ENCODE measurements at places on chromosomes 4 and X.

DNA sequence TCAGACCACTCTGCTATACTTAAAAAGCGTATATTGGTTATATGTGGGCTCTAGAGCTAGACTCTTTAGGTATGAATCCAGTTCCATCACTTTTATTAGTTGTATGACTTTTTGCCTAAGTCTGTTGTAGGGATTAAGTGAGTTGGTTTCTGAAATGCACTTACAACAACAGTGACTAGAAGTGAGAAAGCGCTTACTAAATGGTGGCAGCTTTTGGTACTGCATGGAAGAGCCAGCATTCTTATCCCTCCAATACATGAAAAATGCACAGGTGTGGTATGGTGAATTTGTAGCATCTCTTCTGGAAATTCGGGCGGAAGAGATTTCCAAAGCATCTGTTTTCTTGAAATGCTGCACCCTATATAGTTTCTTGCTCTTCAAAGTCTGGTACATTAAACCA is 117.1 kb downstream of the SPANXA1 start:
- H3K4me1 ChIP-seq = no peaks in the 10 kb centered on the region
- H3K27ac ChIP-seq = no peak overlapping the region
- no peak for DNase-seq
- H3K36me3 ChIP-seq = no peaks in the 10 kb centered on the region
- H3K4me3 ChIP-seq = no peak overlapping the region

DNA sequence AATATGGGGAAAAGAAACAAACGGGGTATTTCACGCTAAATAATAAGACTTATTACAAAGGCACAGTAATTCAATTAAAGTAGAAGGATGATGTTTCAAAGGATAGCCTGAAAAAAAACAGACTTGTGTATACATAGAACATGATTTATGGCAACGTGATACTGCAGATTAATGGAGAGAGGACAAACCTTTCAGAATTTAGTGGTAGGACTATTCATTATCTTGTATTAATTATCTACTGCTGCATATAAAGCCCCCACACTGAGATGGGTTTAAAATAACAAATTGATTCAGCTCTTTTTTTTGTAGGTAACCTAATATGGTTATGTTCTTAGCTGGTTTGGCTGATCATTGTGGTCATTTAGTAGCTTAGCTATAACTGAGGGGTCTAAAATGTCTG is 1269.0 kb downstream of the FSTL5 start:
- H3K27me3 ChIP-seq = no peaks in the 10 kb centered on the region
- no peaks in the 10 kb centered on the region for H3K36me3 ChIP-seq
- H3K4me1 ChIP-seq = no peaks in the 10 kb centered on the region

- H3K36me3 ChIP-seq = no peaks in the 10 kb centered on the region
- no peak overlapping the region for H3K4me3 ChIP-seq
- no peaks in the 10 kb centered on the region for H3K4me1 ChIP-seq
- H3K27ac ChIP-seq = peak overlapping the region; percentile 5
- H3K27me3 ChIP-seq = no peaks in the 10 kb centered on the region
Measured at GRCh38 chrX:129719931-129720530, 18.7 kb upstream of the XPNPEP2 start.

DNA sequence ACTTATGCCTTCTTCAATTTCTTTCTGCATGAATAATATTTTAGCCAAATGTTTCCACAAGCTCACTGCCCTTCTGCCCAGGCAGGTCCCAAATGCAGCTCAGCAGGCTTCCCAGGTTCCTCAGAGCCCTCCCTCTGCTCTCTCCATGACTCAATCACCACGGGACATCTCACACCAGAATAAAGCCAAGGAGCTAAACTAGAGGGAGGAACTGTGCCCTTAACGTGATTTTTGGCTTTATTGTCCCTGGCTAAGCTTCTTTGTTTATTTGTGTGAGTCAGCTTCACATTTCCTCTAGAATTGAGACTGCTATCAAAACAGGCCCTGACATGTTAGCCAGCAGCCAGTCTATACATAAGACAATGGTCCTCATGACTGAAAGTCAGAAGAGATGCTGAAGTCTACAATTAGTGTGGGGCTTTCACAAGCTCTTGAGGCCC is 186.4 kb upstream of the GALNT7 start:
- no peaks in the 10 kb centered on the region for H3K36me3 ChIP-seq
- no peak overlapping the region for H3K27ac ChIP-seq
- no peaks in the 10 kb centered on the region for H3K4me1 ChIP-seq

GRCh38 chr4:123278755-123279154 is 117.8 kb upstream of the SPRY1 start:
- H3K4me3 ChIP-seq = no peak overlapping the region
- H3K27me3 ChIP-seq = no peaks in the 10 kb centered on the region
- H3K27ac ChIP-seq = no peak overlapping the region
- H3K4me1 ChIP-seq = no peaks in the 10 kb centered on the region
- DNase-seq = no peak

GRCh38 chr4:47852136-47852535 is 14.3 kb upstream of the CORIN start:
- no peak for DNase-seq
- H3K36me3 ChIP-seq = no peaks in the 10 kb centered on the region

DNA sequence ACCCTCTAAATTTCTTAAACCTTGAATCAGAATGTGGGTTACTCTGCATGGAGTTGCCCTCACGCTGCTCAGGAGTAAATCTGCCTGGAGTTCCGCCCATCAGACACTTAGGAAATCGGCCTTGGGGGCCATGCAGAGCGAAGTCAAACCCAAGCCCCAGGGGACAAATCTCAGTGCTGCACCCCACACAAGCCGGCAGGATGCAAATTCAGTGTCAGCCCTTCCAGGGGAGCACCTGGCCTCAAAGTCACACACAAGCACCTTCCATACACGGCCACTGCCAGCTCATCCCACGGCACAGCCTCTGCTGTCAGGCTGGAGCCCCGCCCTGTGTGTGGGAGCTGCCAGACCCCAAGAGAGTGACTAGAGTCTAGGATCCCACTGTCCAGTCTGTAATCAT is 27.4 kb downstream of the RNF212 start:
- H3K27ac ChIP-seq = no peak overlapping the region
- DNase-seq = no peak
- H3K4me3 ChIP-seq = no peak overlapping the region
- no peaks in the 10 kb centered on the region for H3K4me1 ChIP-seq
- no peaks in the 10 kb centered on the region for H3K36me3 ChIP-seq

DNA sequence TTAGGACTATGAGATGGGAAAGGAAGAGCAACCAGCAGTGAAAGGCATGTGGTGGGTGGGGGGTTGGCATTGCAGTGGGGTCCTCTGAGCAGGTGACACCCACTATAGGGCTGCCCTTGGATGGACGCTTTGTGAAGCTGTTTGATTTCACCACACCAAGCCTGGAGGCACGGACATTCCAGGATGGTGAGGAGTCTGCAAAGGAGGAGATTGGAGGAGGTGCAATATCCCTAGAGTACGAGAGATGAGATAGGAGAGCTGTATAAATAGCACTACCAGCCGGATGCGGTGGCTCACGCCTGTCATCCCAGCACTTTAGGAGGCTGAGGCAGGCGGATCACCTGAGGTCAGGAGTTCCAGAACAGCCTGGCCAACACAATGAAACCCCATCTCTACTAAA is 42.3 kb downstream of the SHOX start:
- no peaks in the 10 kb centered on the region for H3K4me1 ChIP-seq
- DNase-seq = no peak
- H3K27me3 ChIP-seq = no peaks in the 10 kb centered on the region
- H3K36me3 ChIP-seq = no peaks in the 10 kb centered on the region
- H3K4me3 ChIP-seq = no peak overlapping the region

GRCh38 chr4:94358101-94358500 is 15.5 kb upstream of the HPGDS start:
- H3K27ac ChIP-seq = no peak overlapping the region
- H3K27me3 ChIP-seq = no peaks in the 10 kb centered on the region
- no peak overlapping the region for H3K4me3 ChIP-seq
- no peak for DNase-seq
- no peaks in the 10 kb centered on the region for H3K4me1 ChIP-seq

GRCh38 chr4:5547651-5548249 is 160.6 kb downstream of the EVC2 start:
- DNase-seq = no peak
- no peaks in the 10 kb centered on the region for H3K4me1 ChIP-seq
- H3K27ac ChIP-seq = no peak overlapping the region

DNA sequence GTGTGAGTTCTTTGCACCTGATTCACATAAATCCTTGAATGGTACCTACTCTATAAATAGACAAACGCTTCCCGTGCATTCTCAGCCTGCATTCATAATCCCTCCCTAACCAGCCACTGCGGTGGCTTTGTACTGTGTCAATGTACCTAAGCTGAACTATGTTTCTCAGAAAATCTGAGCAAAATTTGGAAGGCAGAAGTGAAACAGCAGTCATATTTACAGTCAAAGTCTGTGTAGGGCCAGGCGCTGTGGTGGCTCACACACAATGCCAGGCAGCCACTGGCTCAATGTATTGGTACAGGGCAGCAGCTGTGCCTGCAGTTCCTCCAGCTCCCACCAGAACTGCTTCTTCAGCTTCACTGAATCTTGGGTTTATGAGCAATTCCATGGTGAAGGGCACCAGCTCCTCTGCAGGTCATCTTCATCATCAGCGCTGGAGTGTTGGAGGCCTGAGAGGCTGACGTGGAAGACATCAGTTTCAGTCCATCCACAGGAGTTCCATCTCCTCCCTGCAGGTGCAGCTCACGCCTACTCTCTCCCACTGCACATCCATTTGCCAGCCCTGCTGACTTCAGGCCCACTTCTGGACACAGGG is 32.3 kb upstream of the IRF2 start:
- DNase-seq = no peak
- H3K4me1 ChIP-seq = no peaks in the 10 kb centered on the region
- no peak overlapping the region for H3K4me3 ChIP-seq

DNA sequence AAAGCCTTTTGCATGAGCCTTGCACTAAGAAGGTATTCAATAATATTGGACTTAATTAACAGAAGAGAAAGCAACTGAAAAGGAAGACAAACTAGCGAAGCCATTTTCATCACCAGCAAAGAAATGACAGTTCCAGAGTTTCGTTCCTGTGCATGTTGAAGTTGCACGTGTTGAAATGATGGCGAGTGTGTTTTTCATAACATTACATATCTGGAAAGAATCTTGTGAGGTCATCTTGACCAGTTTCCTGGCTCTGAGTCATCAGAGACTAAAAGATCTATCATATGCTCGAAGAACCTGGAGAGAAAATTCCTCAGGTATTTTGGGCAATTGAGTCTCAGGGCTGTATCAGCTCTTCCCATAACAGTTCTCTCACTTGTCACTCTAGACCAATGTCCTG is 106.2 kb upstream of the MAML3 start:
- no peak overlapping the region for H3K27ac ChIP-seq
- no peaks in the 10 kb centered on the region for H3K4me1 ChIP-seq
- no peak for DNase-seq
- H3K27me3 ChIP-seq = no peaks in the 10 kb centered on the region
- no peaks in the 10 kb centered on the region for H3K36me3 ChIP-seq

DNA sequence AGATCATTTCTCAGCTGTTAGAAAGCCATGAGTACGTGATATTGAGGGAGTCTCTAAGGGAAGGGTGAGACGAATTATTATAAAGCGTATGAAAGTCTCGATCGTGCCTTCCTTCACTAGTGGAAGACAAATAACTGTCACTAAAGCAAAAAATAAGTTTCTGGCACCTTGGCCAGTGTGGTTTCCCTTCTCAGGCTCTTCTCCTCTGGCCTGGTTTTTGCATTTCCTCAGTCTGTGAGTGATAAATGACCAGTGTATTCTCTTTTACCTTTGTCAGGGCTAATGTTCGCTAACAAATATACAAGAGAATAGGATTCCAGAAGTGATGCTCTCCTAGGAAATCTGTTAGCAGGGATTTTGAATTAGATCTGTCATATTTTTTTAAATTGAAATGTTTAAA is 19.6 kb downstream of the TXK start:
- no peaks in the 10 kb centered on the region for H3K27me3 ChIP-seq
- H3K36me3 ChIP-seq = no peaks in the 10 kb centered on the region
- no peak overlapping the region for H3K4me3 ChIP-seq
- DNase-seq = no peak
- no peak overlapping the region for H3K27ac ChIP-seq

- no peak for DNase-seq
- no peak overlapping the region for H3K27ac ChIP-seq
- peaks cover 84% of the 10 kb centered on the region for H3K27me3 ChIP-seq
- H3K36me3 ChIP-seq = no peaks in the 10 kb centered on the region
Measured at GRCh38 chrX:638482-639131, 8.0 kb downstream of the SHOX start.

DNA sequence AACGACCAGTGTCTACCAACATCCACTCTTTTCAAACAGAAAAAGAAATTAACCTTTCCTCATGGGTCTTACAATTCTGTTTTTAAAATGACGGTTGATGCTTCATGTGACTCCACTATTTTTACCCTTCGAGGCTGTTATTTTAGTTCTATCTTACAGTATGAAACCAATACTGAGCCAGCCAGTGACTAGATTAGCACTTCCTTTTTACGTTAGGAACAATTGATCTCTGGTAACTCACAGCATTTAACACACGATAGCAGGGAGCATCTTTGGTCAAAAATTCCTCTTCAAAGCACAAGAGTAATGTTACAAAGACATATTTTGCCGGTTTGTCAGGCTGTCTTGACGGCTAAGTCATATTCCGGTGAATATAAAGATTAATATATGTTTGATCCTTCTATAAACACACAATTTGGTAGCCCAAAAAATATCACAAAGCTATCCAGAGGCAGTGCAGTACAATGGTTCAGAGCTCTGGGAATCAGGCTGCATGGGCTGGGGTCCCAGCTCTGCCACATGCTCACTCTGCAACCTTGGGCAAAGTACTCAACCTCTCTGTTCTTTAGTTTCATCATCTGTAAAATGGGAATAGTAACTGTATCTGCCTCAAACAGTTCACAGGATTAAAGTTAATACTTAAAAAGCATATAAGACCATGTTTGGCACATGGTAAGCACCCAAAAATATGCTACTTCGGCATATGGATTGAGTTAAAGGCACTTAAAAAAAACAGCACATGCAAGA is 62.9 kb upstream of the TXK start:
- H3K36me3 ChIP-seq = no peaks in the 10 kb centered on the region
- no peak for DNase-seq
- no peak overlapping the region for H3K4me3 ChIP-seq

DNA sequence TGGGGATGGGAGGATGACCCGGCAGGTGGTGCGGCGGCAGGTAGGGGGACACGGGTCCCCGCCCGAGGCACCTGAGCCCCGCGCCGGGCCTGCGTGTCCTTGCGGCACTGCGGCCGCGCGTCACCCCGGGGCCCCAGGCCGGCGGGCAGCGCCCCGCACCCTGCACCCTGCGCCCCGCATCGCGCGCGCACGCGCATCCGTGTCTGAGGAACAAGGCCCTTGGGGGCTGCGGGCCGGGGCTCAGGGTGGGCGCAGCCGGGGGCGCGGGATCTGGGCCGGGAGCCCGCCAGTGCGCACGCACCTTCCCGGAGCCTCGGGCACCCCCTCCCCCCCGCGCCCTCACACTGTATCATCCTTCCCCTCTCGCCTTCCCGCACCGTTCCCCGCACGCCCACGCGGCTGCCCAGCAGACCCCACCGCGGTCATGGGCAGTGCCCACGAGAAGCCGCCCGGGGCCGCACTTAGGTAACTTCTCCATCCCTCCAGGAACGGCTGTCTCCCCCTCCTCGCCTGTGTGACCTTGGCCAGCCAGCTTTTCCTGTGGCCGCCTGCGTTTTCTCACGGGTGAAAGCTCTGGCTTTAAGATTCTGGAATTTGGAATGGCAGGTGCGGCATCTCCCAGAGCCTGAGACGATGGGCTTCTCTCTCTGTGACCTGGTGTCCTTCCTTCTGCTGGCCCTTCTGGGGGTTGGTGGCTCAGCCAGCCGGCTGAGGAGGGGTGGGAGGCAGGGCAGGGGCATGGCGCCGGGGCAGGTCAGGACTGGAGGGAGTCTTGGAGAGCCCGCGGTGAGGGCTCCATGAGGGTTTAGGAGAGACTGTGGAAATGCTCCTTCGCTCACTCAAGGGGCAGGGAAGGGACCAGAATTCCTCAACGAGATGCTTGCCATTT is 748 bp downstream of the ATP2B3 start:
- no peak for DNase-seq
- H3K4me3 ChIP-seq = no peak overlapping the region
- peaks cover 11% of the 10 kb centered on the region for H3K4me1 ChIP-seq
- peaks cover 69% of the 10 kb centered on the region for H3K27me3 ChIP-seq
- H3K27ac ChIP-seq = no peak overlapping the region

Data from heart left ventricle (tissue), 16 donors.